ENCODE measurements at places on chromosomes 1 and 21.

DNA sequence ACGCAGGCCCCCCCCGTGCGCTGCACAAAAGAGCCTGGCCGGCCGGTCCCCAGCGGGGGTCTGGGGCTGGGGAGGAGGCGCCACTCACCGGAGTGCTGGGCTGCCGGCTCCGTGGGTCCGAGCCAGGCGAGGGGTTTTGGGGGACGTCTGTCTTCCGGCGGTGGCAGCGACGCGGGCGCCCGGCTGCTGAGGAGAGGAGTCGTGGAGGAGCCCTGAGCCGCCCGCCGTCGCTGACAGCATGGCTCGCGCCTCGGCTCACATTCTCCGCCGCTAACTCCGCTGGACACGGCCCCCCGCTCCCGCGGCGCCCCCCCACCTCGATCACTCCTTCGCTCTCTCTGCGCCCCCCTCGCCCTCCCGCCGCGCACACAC is 649 bp downstream of the AHDC1 start:
- no peak for DNase-seq

DNA sequence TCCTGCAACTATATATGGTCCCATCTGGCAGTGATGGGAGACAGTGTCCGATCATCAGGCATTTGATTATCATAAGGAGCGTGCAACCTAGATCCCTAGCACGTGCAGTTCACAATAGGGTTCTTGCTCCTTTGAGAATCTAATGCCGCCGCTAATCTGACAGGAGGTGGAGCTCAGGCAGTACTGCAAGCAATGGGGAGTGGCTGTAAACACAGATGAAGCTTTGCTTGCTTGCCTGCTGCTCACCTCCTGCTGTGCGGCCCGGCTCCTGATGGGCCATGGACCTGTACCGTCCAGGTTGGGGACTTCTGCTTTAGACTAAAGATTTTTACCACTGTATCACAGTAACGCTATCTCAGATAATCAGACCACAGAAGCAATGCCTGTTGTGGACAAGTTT is 63.8 kb downstream of the TGFB2 start:
- no peak for DNase-seq

DNA sequence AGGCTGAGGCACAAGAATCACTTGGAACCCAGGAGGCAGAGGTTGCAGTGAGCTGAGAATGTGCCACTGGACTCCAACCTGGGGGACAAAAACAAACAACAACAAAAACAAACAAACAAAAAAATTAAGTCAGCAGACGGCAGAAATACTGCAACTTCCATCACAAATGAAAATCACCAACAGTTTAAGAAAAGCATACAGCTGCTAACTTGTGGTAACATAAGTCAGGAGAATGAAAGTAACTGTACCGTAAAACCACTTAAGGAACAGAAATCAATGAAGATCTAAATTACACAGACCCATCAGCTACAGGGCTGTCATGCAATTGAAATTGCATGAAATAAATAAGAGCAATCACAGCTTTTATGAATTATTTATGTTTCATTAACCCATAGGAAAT is 25.0 kb downstream of the MCOLN2 start:
- DNase-seq = no peak

DNA sequence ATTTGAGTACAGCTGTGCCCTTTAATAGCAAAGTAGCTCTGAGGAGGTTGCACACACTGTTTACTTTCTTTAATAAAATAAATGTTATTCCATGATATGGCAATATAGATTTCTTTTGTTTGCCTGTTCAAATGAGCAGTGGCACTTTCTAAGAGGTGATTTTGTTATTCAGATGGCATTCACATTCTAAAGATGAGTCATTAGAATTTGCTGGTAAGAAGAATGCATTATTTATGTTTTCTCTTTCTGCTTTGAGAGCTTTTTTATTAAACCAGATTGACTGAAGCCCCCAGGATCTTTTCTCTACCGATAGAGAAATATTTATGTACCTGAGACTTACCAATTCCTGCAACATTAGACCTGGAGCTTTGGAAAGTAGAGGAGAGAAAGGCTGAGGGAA is 11.2 kb upstream of the LEPR start:
- no peak for DNase-seq

GRCh38 chr1:41608211-41608610 is 123.7 kb upstream of the EDN2 start:
- DNase-seq = no peak

- no peak for DNase-seq
These were observed 259.9 kb downstream of the FAF1 start for GRCh38 chr1:50700214-50700613.
